Calu3 (cell line): ENCODE measurements at places on chromosomes 2 and 18. TPM values are rescaled to one million over a fixed set of nuclear protein-coding genes. Genes with fewer than 3 reads are reported as not detected.

- peak; percentile 37 for DNase-seq
- H3K4me1 ChIP-seq, result no peaks in the 10 kb centered on the region
- no peaks in the 10 kb centered on the region for H3K36me3 ChIP-seq
- H3K27me3 ChIP-seq, result peaks cover 5% of the 10 kb centered on the region
Measured at GRCh38 chr18:52348209-52348608, 8.2 kb downstream of the DCC start.

DNA sequence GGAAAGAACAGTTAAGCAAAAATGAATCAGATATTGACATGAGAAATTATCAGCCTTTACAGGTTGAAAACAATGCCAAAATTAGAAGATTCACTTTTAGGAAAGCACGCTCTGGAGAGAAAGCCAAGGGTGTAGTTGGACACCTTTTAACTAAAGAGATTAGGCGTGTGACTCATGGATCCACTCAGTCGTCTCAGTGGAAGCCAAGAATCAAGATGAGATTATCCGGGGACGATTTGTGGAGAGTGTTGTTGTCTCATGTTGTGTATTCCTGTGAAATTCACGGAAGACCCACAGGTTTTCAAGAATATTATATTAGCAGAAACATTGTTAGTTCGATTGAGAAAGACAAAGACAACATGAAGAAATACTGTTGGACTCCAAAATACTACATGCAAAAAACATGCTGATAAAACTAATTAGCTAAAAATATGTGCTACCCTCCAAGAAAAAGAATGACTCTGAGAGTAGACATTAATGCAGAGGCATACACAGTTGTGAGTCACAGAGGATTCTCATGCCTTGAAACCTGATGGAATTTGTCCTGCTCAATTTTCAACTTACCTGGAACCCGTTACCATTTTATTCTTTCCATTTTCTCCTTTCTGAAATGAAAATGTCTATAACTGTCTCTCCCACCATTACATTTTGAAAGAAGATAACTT lies 192.1 kb upstream of the RND3 start:
- H3K27ac ChIP-seq, result no peak overlapping the region
- H3K27me3 ChIP-seq, result no peaks in the 10 kb centered on the region
- no peak overlapping the region for H3K4me3 ChIP-seq
- peaks cover 12% of the 10 kb centered on the region for H3K4me1 ChIP-seq

DNA sequence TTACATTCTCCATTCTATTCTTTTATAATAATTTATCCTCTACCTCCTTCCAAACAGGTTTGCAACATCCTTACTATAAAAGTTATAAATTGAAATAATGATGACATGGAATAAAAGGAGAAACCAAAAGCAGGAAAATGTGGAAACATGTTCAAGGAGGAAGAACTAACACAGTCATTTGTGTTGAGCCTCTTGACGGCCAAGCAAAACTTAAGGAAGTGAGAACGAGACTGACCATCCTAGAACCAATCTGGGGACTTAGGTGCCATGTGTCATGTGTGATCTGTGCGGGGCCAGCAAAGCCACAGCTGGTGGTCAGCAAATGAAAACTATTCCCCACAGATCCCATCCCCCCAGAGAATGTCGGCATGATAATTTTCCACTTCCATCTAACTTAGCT lies 25.6 kb upstream of the FAM124B start:
- H3K27ac ChIP-seq, result no peak overlapping the region
- no peak for DNase-seq
- H3K4me3 ChIP-seq, result no peak overlapping the region
- no peaks in the 10 kb centered on the region for H3K4me1 ChIP-seq
- no peaks in the 10 kb centered on the region for H3K27me3 ChIP-seq
- H3K36me3 ChIP-seq, result peaks cover 3% of the 10 kb centered on the region

DNA sequence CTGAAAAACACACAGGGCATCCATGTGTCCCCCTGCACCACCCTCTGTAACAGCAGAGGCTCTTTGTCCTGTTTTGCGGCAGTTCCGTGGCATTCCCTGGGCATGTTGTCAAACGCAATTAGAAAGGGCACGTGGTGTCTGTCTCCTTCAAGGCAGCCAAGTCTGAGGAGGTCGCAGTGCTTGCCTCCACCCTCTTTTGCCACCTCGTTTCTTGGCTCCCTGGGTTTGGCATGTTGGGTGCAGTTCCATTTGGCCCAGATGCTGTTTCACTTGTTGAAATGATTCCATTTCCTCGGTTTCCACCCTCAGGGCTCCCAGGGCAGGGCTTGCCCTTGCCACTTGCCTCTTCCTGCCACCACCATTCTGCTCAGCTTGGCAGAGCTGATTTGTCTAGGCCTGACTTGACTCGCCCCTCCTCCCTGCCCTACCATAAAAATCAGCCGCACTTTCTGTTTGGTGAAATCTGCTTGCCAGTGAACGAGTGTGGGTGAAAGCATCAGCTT lies 12.4 kb downstream of the CCL20 start:
- DNase-seq, result no peak
- H3K27me3 ChIP-seq, result peaks cover 28% of the 10 kb centered on the region
- no peak overlapping the region for H3K27ac ChIP-seq
- no peak overlapping the region for H3K4me3 ChIP-seq
- peaks cover 6% of the 10 kb centered on the region for H3K36me3 ChIP-seq
- peaks cover 37% of the 10 kb centered on the region for H3K4me1 ChIP-seq

GRCh38 chr2:129492548-129492947 lies 486.9 kb upstream of the RAB6C start:
- H3K27me3 ChIP-seq, result no peaks in the 10 kb centered on the region
- H3K36me3 ChIP-seq, result no peaks in the 10 kb centered on the region
- no peak for DNase-seq
- H3K4me3 ChIP-seq, result no peak overlapping the region
- no peaks in the 10 kb centered on the region for H3K4me1 ChIP-seq

- H3K4me1 ChIP-seq, result no peaks in the 10 kb centered on the region
- no peaks in the 10 kb centered on the region for H3K27me3 ChIP-seq
- no peak overlapping the region for H3K27ac ChIP-seq
- no peak overlapping the region for H3K4me3 ChIP-seq
- no peaks in the 10 kb centered on the region for H3K36me3 ChIP-seq
Measured at GRCh38 chr2:6639929-6640620, 225.6 kb downstream of the CMPK2 start.

DNA sequence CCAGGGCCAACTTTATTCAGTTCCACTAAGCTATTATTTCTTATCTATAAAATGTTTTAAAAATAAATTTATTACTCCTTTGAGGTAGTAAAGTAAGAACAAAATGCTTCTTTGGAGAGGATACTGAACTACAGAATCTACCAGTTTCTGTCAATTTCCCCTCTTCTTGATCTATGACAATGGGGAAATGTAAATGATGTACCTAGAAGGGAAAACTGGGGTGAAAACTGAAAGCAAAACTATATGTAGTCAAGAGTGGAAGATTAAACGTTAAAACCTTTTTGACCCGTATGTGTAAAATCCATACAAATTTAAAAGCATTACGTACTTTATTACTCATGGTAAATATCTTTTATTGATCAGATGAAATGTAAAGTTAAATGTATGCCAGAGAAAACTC lies 1287.8 kb upstream of the TMEFF2 start:
- H3K27ac ChIP-seq, result no peak overlapping the region
- DNase-seq, result no peak
- H3K27me3 ChIP-seq, result no peaks in the 10 kb centered on the region
- no peaks in the 10 kb centered on the region for H3K4me1 ChIP-seq
- no peaks in the 10 kb centered on the region for H3K36me3 ChIP-seq
- H3K4me3 ChIP-seq, result no peak overlapping the region

DNA sequence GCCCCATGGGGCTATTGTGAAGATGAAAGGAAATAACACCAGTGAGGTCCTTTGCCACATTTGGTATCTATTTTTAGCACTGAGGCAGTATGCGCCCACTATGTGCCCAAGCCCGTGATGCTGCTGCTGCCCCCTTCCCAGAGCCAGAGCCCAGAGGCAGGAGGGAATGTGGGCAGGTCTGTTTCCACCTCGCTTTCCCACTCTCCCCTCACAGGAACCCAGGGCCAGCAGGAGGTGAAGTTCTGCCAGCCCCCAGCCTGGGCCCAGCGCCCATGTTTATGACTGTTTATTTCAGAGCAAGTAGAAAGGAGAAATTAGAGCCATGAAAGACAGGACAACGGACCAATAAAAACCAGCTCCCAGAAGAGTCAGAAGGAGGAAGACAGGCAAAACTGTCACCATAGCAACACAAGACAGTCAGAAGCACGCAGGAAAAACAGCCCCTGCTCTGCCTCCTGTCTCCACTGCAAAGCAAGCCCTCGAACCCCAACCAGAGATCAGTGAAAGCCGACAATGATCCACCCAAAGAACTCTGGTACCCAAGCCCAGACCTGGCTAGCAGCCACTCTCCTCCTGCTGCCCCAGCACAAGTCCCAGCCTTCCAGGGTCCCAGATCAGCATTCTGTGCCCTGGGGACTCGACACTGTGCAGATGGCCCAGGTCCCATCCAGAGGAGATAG lies 1.4 kb downstream of the CYRIA start:
- H3K4me3 ChIP-seq, result peak overlapping the region; percentile 74
- H3K36me3 ChIP-seq, result peaks cover 7% of the 10 kb centered on the region
- H3K27ac ChIP-seq, result no peak overlapping the region
- H3K4me1 ChIP-seq, result peaks cover 16% of the 10 kb centered on the region

DNA sequence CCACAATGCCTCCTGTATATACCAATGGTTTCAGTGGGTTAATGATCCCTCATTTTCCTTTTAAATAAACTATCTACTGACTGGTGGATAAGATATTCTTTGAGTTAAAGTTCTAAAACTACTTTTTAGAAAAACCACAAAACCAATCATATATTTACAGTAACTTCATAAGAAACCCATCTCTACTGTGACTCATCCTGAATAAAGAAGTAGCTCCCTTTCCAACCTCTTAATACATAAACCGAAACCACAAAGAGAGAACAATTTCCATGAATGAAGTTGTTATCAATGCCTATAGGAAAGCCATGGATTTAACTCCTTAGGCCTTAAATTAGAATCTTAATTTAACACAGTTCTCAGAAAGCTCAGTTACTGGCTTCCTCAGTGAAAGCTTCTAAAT lies 227.0 kb upstream of the SMAD7 start:
- no peak for DNase-seq
- H3K36me3 ChIP-seq, result no peaks in the 10 kb centered on the region
- peaks cover 12% of the 10 kb centered on the region for H3K4me1 ChIP-seq
- no peak overlapping the region for H3K27ac ChIP-seq
- H3K27me3 ChIP-seq, result no peaks in the 10 kb centered on the region
- H3K4me3 ChIP-seq, result no peak overlapping the region

DNA sequence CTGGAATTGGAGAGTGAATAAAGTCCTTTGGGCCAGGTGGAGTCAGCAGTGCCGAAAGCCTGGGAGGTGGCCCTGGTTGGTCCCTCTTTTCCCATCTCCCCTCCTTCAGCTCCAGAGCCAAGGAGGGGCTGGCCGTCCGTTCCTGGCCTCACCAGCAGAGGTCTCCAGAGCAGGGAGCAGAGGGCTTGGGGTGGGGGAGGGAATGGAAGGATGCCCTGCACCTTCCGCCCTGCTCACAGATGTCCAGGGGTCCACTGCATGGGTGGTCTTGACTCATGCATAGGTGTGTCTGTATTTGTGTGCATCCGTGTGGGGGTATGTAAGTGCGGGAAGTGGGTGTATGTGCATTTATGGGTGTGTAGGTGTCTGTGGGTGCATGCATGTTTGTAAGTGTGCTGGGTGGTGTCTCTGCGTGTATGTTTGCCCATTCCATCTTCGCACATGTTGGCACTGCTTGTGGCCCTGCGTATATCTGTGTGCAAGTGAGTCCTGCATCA lies 201.8 kb downstream of the ZFP36L2 start:
- H3K4me1 ChIP-seq, result peaks cover 56% of the 10 kb centered on the region
- peak overlapping the region; percentile 62 for H3K27ac ChIP-seq

DNA sequence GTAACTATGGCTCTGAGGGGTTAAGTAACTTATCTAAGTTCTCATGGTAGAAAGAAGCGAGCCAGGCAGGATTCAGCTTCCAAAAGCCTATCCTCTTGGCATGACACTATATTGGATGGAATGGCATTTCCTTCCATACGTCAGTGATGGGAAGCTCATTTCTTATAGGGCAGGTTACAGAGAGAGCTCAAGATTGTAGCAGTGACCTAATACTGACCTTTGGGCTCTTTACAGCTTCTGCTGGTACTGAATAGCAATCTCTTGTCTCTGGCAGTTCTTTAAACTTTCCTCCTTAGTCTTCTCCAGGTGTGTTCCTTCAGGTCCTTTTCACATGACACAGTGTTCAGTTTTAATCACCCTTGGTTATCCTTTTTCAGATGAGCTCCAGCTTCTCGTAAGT lies 133.0 kb downstream of the HRH4 start:
- DNase-seq, result no peak
- H3K27me3 ChIP-seq, result peaks cover 97% of the 10 kb centered on the region
- no peak overlapping the region for H3K27ac ChIP-seq
- no peaks in the 10 kb centered on the region for H3K36me3 ChIP-seq

DNA sequence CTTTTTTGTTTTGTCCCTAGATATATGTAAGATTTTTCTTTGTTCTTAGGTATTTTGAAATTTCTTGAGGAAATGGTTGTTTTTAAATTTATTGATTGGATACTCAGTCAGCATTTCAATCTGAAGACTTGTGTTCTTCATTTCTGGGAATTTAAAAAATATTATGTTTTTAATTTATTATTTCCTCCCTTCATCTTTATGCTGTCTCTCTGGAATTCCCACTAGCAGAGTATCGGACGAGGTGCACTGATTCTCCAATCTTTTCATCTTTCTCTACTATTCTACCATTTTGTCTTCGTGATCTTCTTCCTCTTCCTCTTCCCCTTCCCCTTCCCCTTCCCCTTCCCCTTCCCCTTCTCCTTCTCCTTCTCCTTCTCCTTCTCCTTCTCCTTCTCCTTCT lies 12.3 kb downstream of the SCTR start:
- no peak overlapping the region for H3K27ac ChIP-seq
- no peaks in the 10 kb centered on the region for H3K4me1 ChIP-seq
- no peaks in the 10 kb centered on the region for H3K36me3 ChIP-seq
- H3K27me3 ChIP-seq, result no peaks in the 10 kb centered on the region
- DNase-seq, result no peak

The PLEK gene
- total RNA-seq, result not detected in 2 replicates

The MC2R gene
- not detected in 2 replicates for total RNA-seq

The SKA1 gene
- 20.3 and 22.5 TPM in 2 replicates for total RNA-seq

The POTEE gene
- 0.17 and 0.31 TPM in 2 replicates for total RNA-seq

The ZBTB7C gene
- total RNA-seq, result not detected in 2 replicates

The SLC5A7 gene
- total RNA-seq, result not detected in 2 replicates

The DSG4 gene
- not detected in 2 replicates for total RNA-seq

The SATB2 gene
- 8.4 and 11.2 TPM in 2 replicates for total RNA-seq

The SERPINB13 gene
- total RNA-seq, result not detected in 2 replicates
